CD4-positive, alpha-beta T cell treated with Interleukin-21 for 1 hour (primary cell): ENCODE measurements at places on chromosomes 3 and 15.

- DNase-seq: peak; percentile 37
Measured at GRCh38 chr15:92889390-92890107, 10.6 kb upstream of the CHD2 start.

DNA sequence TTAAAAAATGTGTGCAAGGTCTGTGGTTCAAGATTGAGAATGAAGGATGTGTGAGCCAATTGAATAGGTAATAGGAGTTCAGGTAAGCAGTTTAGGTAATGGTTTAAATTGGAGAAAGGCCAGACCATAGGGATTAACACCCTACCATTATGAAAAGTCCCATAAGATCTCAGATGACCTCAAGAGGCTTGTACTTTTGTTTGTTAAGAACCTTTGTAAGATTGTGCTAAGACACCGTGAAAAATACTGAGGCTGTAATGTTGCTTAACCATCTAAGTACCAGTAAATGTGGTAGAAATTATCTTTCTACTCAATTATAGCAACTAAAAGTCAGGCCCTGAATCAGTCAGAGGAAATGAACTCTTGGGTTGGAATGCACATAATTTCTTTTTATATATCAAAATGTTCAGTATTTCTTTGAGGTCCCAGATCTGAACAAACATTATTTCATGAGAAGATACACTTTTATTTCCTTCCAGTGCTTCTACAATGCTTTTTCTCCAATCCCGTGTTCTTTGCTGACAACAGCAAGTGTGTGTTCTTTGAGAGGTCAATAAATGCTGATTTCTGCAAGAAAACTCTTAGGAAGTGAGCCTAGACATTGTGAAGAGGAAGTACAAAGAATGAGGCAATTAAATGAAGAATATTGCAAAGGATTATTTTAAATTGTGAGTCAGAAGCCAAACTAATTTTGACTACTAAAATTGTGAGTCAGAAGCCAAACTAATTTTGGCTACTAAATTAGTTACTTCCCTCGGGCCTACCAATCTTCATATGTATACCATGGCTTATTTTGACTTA lies 66.4 kb downstream of the TCF12 start:
- DNase-seq: no peak

GRCh38 chr3:58178528-58179234 lies 32.1 kb downstream of the DNASE1L3 start:
- no peak for DNase-seq

- no peak for DNase-seq
Measured at GRCh38 chr3:55623786-55624185, 136.7 kb upstream of the WNT5A start.

DNA sequence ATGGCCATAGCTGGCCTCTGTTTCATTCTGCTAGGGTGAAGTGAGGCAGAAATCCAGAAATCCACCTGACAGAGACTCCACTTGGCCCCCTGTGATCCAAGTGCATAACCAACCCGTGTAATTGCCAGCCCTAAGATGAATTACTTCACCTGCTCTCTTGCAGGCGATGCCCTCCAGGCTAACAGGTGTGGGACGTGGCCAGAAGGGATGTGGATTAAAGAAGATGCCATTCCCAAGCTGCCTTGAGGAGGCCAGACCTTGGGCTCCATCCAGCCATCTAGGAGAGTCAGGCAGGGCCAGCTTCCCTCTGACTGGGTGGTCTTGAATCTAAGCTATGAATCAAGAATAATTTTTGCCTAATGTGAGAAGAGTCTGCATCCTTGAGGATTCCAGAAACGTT lies 154.5 kb upstream of the BNIP2 start:
- no peak for DNase-seq

DNA sequence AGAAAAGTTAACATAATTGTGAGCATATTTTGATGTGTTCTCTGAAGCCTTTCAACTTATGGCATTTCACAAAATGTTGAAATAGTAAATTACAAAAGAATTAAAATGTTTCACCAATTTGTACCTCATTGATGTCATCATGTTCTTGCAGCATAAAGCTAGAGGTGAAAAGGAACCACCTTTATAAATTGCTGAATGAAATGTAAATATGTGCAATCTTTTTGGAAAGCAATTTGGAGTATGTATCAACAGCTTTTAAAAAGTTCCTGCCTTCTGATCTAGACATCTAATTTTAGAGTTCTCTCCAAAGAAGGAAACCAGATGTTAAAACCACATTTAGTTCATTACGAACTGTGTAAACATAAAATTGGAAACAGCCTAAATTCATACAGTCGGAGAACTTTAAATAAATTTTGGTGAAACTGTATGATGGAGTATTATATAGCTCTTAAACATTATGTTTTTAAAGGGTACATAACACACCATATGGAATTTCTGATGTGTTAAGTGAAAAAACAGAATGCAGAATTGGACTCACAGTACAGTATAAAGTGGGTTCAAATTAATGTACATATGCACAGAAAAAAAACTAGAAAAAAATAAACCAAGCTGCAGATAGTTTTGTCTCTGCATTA lies 311.2 kb upstream of the NAALADL2 start:
- no peak for DNase-seq

DNA sequence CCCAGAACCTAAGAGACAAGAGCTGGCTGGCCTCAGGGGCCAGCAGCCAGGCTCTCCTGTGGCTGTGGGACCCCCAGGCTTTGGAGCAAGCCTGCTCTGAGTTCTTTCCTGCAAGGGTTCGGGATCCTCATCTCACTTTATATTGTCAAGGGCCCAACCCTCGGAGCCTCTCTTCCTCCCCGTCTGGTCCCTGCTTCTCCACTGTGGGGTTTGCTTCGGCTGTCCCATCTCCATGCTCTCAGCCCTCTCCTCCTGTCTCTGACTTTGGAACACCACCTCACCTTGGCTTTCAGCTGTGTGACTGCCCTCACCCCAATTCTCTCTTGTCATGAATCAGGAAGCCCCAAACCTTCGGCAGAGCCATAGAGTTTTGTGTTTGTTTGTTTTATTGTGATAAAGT lies 30.0 kb downstream of the MRAS start:
- DNase-seq: no peak

DNA sequence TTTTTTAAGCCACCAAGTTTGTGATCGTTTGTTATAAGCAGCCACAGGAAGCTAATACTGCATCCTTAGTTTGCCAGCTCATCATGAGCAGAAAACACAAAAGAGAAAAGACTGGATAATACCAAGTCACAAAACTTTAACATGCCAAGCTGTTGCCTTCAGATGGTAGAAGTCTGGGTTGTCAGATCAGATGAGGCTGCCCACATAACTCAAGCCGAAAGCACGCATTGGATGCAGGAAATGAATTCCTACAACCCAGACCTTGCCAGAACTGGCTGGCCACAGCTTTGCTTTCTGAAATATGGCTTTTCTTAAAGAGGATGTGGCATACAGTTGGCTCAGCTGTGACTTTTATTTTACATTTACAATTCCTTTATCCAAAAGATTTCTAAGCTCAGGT lies 118.3 kb upstream of the NEO1 start:
- no peak for DNase-seq

GRCh38 chr3:64612082-64612860 lies 75.5 kb downstream of the ADAMTS9 start:
- DNase-seq: no peak

GRCh38 chr15:80127911-80128310 lies 24.9 kb upstream of the FAH start:
- DNase-seq: no peak

GRCh38 chr3:129560911-129561594 lies 18.1 kb downstream of the H1-8 start:
- DNase-seq: no peak

- DNase-seq: peak; percentile 46
Measured at GRCh38 chr15:45276831-45277230, 24.8 kb downstream of the SLC28A2 start.

DNA sequence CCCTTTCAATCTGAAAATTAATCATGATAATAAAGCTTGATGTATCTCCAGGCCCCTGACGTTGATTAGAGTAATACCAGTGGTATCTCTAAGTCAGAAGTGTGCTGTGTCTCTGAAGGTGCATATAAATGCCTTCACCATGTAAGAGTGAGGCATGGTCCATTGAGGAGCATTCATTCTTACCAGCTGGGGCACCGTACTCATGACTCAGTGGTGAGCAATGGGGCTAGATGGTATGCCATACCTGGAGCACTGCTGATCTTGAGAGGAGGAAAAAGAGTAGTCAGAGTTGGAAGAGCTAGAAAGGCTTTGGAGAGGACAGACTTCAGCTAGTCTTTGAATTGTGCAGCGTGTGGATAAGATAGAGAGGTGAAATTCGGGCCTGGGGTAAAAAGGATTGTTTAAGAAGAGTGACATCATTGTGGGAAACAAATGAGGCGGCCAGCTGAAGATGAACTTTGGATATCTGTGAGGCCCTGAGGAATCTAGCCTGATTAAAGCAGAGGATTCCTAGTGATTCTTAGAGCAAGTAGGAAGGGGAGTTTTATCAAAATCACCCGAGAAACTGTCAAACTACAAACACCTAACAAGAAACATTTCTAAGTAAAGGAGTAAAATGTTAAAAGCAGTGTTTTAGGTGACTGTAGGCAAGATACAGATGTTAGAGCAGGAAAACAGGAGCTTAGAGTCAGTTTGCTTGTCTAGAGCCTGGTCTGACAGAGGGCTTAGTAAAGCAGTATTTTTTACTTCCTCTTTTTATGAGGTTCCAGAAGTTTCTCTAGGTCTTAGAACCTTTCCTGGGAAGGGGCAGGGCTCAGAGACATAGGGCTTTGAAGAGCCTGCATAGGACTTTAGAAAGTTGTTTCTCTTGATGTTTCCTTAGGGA lies 13.6 kb downstream of the TMOD3 start:
- no peak for DNase-seq

GRCh38 chr3:178561239-178561638 lies 25.0 kb downstream of the KCNMB2 start:
- no peak for DNase-seq

- peak; percentile 66 for DNase-seq
Measured at GRCh38 chr3:17179381-17180205, 294.8 kb downstream of the PLCL2 start.

GRCh38 chr3:60890226-60890625 lies 361.0 kb downstream of the FHIT start:
- DNase-seq: no peak

DNA sequence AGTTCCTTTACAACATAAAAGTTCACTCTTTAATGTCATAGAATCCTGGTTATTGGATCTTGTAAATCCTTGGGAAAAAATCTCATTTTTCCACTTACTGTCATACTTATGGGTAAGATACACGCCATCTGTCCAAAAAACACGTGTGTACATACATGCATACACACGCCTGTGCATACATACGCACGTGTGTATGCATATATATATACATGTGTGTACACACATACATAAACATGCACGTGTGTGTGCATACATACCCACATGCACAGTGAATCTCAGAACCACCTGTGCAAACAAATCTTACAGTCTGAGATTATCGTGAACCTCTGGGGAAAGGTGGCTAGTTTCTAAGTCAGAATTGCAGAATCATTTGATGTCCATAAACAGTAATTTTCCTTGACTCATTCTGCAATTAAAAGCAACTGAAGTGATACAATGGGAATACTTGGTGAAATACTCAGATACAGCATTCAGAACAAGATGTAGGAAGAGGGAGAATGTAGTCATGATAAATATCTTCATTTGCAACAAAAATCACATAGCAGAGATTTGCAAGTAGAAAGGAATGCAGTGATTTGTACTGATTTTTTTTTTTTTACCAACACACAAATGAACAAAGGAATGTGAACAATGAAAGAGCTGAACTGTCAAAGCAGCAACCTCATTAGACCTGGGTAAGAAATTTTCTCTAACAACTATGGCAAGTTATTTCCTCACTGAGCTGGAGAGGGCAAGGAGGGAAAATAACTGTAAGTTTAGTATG lies 160.6 kb upstream of the POU1F1 start:
- no peak for DNase-seq

DNA sequence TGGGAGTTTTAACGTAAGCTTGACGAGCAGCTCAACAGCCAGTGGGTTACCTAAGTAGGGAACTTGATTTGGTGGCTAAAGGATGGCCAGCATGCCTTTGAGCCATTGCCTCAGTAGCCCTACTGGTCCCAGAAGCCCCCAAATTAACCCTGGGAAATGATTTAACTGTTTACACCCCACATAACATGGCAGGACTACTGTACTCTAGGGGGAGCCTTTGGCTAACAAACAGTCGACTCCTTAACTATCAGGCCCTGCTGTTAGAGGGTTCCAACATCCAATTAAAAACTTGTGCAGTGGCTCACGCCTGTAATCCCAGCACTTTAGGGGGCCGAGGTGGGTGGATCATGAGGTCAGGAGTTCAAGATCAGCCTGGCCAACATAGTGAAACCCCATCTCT lies 9.4 kb upstream of the SMCO1 start:
- no peak for DNase-seq

DNA sequence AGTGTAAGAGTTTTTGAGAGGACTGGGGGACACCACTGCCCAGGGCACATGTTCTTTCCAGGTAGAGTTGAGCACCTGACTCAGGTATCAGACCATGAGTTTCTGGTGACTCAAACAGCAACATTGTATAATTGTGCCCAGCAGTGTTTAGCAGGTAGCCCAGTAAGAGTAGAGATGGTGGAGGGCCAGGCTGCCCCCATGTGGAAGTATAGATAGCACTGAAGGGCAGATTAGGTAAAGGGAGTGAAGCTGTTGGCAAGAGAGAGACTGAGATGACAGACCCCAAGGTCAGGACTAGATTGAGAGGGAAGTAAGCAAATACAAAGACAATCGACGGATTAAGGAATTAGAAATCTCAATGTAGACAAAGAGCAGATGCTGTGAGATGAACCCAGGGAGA lies 74.6 kb downstream of the TRIM42 start:
- no peak for DNase-seq

GRCh38 chr15:49901996-49902684 lies 216.9 kb downstream of the ATP8B4 start:
- DNase-seq: no peak

GRCh38 chr3:102233881-102234280 lies 200.9 kb upstream of the ZPLD1 start:
- DNase-seq: no peak

GRCh38 chr3:101903451-101903871 lies 54.1 kb downstream of the NFKBIZ start:
- no peak for DNase-seq

DNA sequence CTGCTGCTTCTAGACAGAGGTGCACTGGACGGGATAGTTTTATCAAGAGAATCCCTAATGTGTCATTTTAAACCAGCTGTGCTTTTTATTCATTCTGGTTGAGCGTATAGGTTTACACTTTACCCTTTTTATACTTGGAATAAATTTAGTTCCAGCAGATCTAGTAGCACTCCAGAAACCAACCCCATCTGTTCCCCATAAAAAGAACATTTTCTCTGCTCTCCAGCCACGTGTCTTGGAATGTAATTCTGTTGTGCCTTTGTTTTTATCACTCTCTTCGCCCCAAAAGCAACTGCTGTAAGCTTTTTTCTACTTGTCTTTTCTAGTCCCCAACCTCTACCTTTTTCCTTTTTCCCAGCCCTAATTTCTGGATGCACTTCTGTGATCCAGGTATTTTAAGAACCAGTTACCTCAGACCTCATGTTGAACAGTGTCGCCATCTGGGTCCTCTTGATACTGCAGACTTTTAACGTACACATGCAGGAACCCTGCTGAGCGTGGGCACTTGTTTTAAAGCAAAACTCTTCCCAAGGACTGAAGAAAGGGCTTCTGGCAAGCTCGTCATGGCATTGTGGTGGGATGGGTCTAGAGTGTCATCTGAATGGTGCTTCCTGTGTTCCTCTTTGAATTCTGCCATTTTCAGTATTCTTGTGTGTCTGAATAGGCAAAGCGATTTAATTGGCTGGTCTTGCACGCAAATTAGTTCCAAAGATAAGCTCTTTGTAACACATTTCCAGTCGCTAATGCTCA lies 5.7 kb upstream of the EXOG start:
- DNase-seq: no peak
